ENCODE measurements at places on chromosomes 2 and 18. TPM values are rescaled to one million over a fixed set of nuclear protein-coding genes. Genes with fewer than 3 reads are reported as not detected.
A peak's percentile ranks its signal among the peaks of the same experiment; 100 is the strongest.

Gene BOLL
- total RNA-seq: not detected

Gene PROKR1
- total RNA-seq: not detected

Gene ING5
- 45.2 TPM for total RNA-seq

GRCh38 chr2:64036034-64036705 is 16.9 kb upstream of the VPS54 start:
- DNase-seq: no peak

DNA sequence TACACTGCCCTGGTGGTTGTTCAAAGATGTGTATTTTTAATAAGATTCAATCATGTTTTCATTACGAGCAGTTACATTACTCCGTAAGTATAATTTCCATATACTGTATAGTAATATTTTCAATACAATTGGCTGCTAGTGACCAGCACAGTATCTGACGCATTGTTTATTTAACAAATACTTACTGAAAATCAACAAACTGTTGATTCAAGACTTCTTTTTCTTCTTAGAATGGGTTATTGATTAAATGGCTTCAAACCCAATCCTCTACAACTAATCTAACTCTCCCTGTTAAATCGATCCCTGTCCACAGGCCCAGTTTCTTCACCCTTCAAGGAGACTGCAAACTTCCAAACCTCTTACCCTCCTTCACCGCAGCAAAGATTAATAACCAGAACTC is 18.5 kb downstream of the COBLL1 start:
- no peak for DNase-seq

- DNase-seq: no peak
Measured at GRCh38 chr2:124018890-124019289, 6.2 kb upstream of the CNTNAP5 start.

- DNase-seq: no peak
Measured at GRCh38 chr18:44033144-44033701, 647.5 kb upstream of the SETBP1 start.

DNA sequence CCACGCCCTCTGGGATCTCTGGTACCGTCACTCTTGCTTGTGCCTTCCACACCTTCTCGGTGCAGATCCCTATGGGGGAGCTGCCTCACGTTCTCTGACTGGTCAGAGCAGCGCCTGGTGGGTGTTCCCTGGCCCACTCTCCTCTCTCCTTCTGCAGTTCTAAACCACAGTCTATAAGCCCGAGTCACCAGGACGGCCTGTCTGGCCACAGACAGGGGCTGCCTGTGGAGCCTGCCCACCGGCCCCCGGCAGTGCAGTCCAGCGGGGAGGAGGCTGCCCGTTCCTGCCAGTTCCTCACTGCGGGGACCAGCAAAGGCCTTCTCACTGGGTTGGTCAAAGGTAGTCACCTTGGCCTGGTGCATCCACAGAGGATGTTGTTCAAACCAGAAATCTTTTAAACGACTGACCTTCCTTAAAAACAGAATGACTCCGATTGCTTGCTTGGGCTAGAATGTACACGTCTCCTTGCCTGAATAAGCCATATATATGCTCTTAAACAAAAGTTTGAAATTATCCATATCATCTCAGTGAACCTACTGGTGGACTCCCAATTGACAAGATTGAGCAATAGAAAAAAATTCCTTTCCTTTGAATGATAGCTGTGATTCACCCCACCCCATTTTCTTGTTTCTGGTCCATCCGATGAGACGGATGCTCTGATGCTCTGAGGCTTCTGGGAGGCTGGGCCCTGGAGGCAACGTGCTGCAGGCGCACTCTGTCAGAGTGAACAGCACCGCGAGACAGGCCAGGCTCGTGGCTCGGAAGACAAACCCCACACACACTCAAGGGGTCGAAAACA is 61.2 kb downstream of the RALBP1 start:
- no peak for DNase-seq

DNA sequence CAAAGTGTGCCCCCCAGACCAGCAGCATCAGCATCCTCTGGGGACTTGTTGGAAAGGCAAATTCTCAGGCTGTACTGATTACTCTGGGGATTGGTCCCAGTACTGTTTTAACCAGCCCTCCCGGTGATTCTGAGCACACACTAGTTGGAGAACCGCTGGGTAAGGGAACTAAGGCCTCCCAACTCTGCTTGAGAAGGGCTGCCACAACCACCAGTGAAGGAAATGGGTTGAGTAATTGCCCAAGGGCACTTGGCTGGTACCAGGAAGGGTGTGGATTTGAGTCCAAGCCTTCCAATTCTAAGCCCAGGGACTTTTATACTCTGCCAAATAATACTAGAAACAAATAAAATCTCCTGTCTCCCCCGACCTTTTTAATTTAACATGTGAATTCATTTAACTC is 219.9 kb downstream of the SETBP1 start:
- DNase-seq: peak; percentile 44

GRCh38 chr18:58324824-58325480 is 280.9 kb downstream of the NEDD4L start:
- DNase-seq: no peak

- DNase-seq: no peak
Measured at GRCh38 chr2:73718851-73719621, 18.1 kb downstream of the TPRKB start.

GRCh38 chr2:46119453-46119852 is 177.8 kb upstream of the EPAS1 start:
- no peak for DNase-seq

- DNase-seq: no peak
Measured at GRCh38 chr18:57057890-57058289, 89.0 kb upstream of the BOD1L2 start.

GRCh38 chr2:189641002-189641401 is 20.3 kb upstream of the ASNSD1 start:
- DNase-seq: no peak

DNA sequence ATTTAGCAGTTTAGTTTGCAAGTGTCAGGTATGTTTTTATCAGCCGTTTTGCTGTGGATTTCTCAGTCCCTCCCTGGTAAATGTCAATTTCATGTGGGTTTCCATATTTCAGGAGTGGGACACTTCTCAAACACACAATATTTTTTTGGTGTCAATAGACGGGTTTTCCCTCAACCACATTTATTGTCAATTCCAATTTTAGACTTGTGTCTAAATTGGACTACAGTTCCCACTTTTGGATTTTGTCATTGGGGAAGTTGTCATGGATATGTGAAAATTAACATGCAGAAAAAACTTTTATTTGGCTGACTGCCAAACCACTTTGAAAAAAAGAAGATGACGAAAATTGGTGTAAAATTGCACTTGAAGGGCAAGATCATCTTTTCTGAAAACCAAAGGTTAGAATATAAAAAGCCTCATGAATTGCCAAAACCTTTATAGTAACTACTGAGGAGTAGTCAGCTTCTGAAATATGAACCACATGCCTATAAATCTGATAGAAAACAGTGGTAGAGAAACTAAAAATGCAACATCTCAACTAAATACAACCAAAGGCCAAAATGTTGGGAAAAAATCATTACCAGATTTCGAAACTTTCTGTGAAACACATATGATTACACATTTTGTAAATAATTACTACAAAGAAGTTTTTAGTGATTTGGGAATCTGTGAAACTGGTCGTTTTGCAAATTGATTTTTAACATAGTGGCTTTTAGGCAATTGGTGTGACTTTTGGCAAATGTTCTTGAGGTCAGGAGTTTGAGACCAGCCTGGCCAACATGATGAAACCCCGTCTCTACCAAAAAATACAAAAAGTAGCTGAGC is 106.4 kb downstream of the BCL2L11 start:
- DNase-seq: no peak

GRCh38 chr2:186771395-186771794 is 77.5 kb downstream of the FAM171B start:
- no peak for DNase-seq

DNA sequence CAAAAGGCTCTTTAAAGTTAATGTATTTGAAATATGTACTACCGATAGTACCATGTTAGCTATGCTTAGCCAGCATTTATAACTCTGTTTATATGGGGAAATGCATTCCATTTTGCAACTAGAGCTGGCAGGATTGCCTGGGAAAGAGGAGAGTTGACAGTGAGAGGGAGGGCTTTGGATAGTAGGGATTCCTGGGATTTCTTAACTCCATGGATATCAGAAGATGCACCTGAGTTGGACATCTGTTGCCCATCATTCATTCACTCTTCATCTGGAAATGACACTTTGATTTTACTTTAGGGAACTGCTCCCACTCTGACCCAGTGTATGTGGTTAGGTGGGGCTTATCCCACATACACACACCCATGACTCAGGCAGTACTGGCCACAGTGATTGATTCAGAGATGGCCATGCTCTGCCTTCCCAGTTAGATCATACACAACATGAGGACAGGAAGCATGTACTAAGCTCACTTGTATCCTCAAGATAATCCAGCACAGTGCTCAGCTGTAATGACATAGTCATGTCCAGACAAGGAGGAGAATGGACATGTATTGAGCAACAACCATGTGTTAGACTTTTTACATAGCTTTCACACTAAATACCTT is 248.8 kb downstream of the MREG start:
- DNase-seq: peak; percentile 4

All from MG63 (cell line).